ENCODE measurements at places on chromosomes 3 and 15.

DNA sequence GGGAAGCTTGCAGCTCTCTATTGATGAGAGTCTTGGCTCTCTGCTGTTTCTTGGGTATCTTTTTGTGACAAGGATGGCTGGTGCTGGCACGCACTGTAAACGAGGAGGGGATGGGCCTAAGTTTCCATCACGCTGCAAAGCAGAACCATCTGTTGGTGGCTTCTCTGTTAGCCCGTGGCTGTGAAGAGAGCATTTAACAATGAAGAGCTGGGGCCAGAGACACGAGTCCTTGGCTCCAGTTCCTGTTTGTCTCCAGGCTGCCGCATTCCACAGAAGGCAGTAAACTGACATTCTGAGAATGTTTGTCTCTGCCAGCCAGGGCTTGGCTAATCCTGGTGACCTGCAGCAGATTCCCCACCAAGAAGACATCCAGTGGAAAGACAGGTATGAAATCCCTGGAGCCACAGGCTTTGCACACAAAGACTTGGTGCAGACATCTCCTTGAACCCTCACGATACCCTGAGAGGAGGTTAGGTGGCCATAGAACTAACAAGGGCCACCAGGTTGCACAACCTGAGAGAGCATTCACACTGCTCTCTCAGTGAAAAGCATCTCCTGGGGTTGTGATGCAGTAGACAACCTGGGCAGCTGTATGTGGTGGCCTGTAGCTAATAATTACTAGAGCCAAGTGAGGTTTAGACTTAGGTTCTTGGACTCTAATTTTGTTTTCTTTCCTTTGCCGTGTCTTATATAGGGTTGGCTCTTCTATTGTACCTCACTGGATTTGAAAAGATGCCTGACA, 130.9 kb downstream of the ASB7 start:
- DNase-seq: no peak

DNA sequence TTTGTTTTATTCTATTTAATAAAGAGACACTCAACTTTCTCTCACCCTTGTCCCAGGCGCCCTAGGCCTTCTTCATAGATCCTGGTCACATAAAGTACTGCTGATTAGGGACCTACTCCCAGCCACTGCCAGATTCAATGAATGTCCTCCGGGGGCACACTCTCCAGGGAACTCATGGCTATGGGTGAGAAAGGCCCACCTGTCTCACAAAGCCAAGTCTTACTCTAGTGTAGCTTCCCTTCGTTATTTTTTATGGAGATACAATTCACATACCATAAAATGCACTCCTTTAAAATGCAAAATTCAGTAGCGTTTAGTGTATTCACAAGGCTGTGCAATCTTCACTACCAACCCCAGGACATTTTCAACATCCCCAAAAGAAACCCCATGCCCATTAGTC, 87.8 kb downstream of the ADCY5 start:
- no peak for DNase-seq

DNA sequence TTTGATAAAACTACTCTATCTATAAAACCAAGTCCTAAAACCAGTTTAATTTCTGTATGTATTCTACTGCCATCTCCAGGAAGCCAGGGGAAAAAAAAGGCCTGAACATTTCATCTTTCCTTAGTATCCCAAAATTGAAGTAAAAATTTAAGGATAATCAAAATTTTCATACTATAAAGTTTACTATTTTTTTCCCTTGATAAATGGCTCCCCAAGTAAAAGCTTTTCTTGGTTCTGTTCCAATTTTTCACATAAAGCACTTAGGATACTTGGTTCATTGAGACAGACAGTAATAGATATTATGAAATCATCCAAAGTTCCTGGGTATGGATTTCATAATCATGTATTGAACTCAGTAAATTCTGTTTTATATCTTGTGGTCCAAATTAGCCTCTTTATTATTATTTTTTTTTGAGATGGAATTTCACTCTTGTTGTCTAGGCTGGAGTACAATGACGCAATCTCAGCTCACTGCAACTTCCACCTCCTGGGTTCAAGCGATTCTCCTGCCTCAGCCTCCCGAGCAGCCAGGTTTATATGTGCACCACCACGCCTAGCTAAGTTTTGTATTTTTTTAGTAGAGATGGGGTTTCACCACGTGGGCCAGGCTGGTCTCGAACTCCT, 34.5 kb downstream of the ICE2 start:
- no peak for DNase-seq

GRCh38 chr3:146732325-146732724, 127.2 kb upstream of the PLSCR5 start:
- DNase-seq: no peak

DNA sequence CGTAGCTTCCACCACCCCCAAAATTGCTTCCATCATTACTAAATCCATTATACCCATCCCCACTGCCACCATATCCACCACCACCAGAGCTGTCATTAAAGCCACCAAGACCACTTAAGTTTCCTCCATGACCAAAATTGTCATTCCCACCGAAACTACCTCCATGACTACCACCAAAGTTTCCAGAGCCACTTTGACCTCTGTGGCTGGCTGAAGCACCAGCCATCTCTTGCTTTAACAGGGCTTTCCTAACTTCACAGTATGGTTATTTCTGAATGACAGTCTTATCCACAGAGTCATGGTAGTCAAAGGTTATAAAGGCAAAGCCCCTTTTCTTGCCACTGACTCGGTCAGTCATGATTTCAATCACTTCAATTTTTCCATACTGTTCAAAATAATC, 24.3 kb upstream of the DENND4A start:
- no peak for DNase-seq

GRCh38 chr3:117761703-117762620, 1052.4 kb downstream of the TUSC7 start:
- DNase-seq: no peak

GRCh38 chr15:74133694-74134386, 3.5 kb downstream of the ISLR2 start:
- DNase-seq: no peak

- no peak for DNase-seq
Measured at GRCh38 chr3:143207338-143207961, 87.9 kb downstream of the CHST2 start.

DNA sequence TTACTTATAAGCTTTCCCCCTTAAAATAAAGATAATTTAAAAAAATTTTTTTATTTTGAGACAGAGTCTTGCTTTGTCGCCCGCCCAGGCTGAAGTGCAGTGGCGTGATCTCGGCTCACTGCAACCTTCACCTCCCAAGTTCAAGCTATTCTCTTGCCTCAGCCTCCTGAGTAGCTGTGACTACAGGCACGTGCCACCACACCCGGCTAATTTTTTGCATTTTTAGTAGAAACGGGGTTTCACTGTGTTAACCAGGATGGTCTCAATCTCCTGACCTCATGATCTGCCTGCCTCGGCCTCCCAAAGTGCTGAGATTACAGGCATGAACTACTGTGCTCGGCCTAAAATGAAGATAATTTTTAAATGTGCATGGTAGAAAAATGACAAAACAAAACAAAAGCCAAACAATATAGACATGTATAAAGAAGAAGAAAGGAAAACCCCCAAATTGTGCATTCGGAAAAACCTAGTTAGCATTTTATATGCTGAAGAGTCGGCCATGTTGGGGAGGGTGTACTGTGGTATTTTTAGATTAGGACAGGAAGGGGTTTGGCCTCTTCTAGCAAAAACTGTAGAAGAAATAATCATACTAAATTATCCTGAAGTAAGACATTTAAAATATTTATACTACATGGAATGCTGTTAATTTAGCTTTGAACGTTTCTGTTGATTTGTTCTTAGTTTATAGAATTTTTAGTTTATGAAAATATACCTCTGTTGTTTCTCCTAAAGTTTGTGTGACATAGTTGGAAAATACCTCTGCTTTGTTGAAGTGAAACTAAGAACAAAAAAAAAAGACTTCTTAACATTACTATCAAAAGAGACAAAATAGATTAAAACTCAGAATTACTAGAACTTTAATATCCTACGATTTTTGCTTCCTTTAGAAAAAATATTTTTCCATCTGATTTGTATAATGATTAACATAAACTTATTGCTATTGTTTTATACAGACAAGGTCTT, 7.4 kb downstream of the APPL1 start:
- no peak for DNase-seq

DNA sequence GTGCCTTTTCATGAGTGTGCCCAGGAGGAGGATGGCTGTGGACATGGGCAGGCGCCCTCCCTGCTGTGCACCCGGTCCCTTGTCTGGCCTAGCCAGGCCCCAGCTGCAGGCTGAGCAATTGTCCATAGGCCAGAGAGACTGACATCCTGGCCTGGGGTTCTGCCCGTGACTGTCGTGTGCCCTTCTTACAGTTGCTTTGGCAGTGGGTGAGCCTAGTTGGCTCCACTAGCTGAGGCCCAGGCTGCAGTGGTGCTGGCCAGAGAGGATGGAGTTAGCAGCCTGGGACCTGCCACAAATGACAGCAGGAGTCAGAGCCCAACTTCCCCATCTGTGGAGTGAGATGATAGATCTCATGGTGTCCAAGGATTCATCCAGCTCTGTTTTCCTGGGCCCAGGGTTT, 9.0 kb upstream of the CHRNB4 start:
- no peak for DNase-seq

GRCh38 chr3:158911586-158911985, 109.7 kb downstream of the MFSD1 start:
- no peak for DNase-seq

DNA sequence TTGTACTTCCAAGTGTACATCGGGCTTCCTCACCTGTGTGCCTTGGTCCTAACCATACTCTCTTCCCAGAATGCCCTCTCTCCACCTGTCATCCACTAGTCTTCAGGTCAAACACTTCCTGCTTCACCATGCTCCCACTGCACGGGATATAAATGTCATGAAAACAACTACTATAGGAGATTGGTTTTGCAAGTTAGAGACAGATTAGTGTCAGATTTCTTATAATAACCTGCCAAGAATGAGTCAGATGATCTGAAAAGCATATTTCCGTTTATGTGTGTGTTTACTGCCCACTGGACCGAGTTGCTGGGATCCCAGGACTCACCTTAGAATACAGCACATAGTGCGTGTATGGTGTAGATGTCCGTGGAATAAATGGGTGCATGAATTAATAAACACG, 21.4 kb downstream of the PLA1A start:
- no peak for DNase-seq

DNA sequence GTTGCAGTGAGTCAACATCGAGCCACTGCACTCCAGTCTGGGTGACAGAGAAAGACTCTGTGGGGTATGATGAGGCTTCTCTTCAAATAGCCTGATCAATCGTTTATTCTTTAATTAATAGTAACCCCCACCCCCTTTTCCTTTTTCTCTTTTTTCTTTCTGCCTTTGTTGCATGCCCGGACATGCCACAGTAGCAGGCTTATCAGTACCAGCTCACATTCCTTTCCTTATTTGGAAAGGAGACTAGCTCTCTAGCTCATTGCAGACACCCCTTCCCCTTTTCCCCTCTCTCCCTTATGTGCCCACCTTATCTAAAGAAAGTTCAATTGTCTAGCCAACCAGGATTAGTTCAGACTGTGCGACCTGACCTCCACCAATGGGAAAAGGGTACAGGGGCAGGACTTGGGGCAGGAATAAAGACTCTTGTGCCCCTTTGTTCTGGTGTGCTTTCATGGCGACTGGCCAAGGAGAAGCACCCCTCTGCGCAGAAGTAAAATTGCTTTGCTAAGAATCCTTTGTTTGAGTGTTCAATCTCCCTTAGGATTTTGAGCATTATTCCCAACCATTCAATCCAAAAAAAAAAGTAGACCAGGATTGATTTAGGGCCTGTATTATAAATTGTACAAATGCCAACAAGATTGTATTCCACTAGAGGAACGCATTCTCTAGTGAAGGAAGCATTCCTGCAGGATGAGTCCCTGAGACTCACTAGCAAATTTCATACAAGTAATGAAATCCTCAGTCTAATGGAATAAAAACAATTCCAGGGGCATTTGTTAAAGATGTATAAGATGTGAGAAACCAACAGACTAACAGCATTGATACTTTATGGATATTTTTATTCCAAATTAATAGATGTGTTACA, 95.8 kb upstream of the SNRPN start:
- DNase-seq: no peak

GRCh38 chr15:68638953-68639515, 60.2 kb downstream of the CORO2B start:
- DNase-seq: no peak

- DNase-seq: no peak
Measured at GRCh38 chr3:186653080-186653707, 12.6 kb upstream of the HRG start.

DNA sequence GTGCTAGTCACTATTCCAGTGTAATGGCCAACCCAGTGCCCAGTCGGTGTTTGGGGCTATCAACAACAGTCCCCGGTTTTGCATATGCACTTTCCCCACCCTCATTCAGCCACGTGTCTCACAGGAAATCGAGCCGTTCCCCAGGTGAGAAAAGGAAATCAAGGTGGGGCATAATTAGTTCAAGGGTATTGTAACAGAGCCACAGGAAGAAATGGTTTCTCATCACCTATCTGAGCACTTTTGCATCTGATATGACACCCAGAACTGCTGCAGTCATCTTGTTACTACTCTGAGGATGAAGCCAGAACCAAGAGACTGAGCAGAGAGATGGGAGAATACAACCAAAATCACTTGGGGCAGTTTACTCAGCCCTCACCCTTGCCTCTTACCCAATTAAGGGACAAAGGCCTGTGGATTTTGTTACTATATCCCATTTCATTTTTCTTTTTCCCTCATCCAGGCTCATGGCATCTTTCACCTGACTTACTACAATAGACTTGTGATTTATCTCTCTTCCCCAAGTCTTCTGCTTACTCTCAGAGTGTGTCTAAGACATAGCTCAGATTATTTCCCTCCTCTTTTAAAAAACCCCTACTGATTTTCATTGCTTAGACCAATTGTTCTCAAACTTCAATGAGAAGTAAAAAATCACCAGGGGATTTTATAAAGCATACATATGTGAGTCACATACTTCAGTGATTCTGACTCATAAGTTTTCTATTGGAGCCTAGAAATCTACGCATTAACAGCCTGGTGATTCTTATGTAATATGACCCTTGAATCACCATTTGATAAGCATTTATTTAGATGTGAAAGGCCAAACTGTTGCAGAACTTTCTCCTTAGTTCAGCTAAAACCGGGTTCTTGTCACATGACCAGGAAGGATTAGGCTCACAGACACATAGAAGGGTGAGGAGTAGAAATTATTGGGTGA, 40.5 kb downstream of the TRAT1 start:
- no peak for DNase-seq

DNA sequence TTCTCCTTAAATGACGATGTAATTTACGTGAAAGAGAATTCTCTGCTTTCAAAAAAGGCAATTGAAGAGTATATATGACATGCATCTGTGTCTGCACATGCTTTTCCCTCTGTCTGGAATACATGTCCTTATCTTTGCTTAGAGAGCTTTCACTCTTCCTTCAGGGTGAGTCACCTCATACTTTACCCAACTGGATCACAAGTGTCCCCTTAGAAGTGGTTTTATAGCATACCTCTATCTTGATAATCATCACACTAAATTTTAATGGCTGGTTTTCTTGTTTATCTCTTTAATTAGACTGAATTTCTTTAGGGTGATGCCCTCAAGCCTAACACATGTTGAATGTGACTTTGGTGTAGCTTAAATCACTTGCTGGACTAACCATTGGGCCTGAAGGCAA, 178.9 kb downstream of the SV2B start:
- no peak for DNase-seq

- DNase-seq: no peak
Measured at GRCh38 chr3:96370637-96371036, 443.8 kb upstream of the EPHA6 start.
